ENCODE measurements at places on chromosomes 2 and 18.

DNA sequence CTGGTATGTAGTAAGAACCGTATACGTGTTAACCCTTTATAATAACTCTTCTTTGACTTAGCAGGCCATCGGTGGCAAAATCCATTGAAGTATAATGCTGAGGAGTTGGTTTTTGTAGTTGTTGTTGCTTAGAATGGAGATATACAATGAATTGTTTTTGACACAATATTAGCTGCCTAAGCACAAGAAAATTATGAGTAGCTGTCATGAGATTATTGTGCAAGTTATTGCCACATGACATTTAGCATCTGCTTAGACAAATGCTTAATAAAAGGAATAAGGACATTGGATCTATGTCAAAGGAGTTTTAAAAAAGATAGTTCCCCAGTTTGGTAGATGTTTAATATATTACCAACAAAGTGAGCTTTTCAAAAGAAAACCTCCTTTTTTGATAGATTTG is 59.9 kb downstream of the ABCB11 start:
- no peak for DNase-seq

DNA sequence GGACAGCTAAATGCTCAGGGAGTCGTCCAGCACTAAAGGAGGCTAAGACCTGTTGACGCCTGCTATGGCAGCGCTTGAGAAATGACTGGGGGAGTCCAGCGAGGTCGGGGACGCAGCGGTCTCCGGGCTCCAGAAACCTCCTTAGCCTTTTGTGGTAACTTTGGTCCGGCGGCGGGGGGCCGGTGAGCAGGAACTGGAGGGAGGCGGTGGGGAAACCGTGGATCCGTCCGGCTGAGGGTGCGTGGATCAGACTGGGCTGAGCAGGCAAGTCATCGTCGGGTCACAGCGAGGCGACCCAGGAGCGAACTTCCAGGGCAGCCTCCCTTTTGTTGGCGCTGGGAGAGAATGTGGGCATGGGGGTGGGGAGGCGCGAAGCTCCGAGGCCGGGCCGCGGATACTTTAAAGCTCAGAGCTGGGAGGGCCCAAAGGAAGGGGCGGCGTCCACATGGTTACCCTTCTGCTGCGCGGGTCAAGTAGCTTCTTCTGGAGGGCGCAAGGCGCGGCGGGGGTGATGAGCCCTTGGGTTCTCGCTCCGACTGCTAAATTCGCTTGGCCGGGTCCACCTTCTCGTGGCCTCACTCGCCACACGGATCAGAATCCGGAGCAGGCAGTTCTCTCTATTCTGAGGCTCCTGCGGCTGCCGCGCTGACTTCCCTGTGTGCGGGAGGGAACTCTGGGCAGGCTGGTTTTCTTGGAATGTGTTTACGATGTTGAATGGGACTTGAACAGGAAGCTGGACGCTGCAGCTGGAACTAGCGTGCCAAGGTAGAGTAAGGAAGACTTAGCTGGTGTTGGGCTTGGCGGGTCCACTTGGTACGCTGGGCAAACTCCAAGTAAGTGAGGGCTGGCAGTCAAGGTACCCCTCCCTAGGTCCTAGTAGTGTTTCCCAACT is 920 bp downstream of the GULP1 start:
- DNase-seq, result no peak

DNA sequence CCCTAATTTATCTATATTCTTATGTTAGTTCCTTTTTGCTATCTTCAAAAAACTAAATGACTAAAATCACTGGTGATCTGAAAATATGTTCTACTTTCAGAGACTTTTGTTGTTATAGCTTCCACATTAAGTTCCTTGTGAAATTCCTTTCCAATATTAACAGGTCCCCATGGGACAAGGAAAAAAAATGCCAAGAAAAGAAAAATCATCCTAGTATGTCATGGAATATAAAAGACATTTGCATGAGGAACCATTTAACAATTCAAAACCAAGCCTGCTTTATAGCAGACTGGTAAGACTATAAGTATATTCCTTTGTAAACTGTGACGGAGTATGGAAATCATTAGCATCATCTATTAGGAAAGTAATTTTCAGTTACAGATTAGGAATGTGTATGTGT is 48.1 kb downstream of the COBLL1 start:
- DNase-seq, result no peak

- DNase-seq, result no peak
Observed at GRCh38 chr2:170147576-170147975, 30.4 kb upstream of the MYO3B start.

Data from activated T-cell treated with anti-CD3 and anti-CD28 coated beads for 1 hour (primary cell).